ENCODE measurements at places on chromosomes 13 and 19.

DNA sequence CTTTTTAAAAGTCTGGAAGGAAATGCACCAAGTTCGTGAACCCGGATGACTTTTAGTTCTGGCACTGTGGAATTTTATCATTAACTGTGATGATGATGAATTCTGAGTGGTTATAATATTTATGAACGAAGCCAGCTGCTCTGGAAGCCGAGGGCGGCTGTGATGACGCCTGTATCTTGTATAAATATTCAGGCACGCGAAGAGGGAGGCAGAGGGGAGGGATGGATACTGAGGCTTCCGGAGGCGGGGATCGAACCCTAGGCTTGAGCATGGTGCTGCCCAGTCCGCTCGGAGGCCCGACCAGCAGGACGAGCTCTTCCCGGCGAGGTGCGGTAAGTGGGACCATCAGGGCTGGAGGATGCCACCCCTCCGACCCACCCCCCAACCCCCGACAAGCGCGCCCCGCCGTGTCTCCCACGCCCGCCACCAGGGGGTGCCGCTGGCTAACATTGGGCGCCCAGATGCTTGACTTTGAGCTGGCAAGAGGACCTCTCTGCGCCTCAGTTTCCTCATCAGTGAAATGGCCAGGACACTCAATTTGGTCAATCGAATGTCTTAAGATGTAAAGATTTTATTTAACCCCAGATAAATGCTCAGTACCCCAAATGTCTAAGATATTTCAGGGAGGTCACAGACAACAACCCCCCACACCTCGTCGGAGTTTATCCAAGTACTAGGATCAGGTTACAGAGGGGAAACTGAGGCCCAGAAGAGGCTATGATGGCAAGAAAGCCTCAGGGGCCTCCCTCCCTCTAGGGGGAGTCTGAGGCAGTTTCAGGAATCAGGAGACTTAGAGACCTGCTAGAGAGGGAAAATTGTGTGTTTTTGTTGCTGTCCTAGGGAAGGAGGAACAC lies 4.5 kb upstream of the RAB3A start:
- DNase-seq: peak; percentile 65

- DNase-seq: no peak
Measured at GRCh38 chr19:5102520-5102919, 133.6 kb downstream of the KDM4B start.

GRCh38 chr13:99022941-99023340 lies 45.1 kb upstream of the DOCK9 start:
- DNase-seq: no peak

DNA sequence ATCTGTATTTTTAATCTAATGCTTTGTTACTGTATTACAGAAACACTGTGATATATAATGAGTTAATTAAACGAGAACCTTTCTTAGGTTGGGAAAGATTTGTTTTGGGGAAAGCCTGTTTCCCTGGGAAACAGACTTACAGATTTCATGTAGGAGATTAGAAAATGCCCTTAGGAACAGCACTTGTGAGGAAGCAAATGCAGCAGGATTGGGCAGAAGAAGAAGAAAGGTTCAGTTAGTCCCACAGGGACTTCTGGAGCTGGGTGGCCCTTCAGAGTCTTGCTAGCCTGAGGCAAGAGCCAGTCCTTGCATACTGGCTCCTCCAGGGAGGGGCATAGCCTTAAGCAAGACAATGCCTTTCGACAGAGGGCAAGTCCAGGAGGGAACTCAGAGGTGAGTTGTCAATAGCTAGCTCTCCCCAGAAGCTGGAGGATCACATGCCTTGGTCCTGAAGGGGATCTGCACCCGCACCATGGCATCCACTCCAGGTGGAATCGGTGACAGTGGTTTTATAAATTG lies 36.8 kb downstream of the N4BP2L1 start:
- DNase-seq: no peak

DNA sequence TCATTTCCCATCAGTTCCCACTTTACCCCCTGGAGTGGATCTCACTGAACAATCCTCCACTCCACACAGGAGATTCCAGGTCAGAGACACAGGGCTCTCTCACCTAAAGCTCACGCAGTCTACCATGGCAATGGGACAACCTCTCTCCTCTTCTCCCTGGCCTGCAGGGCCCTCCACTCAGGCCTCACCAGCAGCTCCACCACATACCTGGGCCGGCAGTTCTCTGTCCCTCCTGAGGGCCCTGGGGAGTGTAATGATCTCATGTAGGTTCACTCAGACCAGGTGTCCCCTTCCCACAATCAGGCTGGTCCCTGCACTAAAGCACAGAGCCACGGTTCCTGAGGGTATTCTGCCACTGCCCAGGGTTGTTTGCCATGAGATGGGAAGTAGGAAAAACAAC lies 15.6 kb downstream of the CEACAM3 start:
- DNase-seq: no peak

Measured in CD4-positive, alpha-beta T cell treated with Interleukin-6 for 4 hours (primary cell).